ENCODE measurements at places on chromosomes 16 and 17.

DNA sequence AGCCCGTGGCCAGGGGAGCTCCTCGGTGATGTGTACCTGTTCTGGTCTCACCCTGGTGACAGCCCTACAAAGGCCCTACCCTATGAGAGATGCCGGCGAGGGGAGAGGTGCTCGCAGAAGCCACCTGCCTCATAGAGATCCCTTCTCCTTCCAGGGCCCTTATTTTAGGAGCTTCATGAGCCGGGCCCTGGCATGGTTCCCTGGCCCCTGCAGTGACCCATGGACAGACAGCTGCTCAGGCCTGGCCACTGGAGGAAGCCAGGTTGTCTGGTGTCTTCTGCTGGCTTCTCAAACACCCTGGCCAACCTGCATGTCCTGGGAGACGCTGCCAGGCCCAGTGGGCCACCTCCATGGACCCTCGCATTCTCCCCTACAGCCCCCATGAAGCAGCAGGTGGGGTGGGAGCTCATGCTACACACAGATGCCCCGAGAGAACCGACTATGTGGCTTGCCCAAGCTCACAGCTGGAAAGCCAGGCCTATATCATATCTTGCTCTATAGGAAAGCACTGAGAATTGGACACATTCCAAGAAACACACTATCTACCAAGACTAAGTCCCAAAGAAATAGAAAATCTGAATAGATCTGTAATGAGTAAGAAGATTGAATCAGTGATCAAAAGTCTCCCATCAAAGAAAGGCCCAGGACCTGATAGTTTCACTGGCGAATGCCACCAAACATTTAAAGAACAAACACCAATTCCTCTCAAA, 7.2 kb upstream of the AATK start:
- DNase-seq: no peak

DNA sequence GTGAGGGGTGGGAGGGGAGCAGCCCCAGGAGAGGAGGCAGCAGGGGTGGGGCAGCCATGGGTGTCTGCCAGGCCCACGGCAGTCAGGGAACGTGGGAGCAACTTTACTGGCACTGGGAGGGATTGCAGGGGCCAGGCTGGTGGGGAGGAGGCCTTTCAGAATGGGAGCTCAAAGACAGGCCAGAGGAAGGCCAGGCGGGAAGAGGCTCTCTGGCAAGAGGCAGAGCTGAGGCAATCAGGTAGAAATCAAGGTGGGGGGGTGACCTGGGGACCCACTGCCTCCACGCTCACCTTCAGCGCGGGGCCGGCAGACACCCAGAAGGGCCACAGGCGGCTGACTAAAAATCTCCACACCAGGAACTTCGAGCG, 11.9 kb upstream of the GSE1 start:
- DNase-seq: no peak

DNA sequence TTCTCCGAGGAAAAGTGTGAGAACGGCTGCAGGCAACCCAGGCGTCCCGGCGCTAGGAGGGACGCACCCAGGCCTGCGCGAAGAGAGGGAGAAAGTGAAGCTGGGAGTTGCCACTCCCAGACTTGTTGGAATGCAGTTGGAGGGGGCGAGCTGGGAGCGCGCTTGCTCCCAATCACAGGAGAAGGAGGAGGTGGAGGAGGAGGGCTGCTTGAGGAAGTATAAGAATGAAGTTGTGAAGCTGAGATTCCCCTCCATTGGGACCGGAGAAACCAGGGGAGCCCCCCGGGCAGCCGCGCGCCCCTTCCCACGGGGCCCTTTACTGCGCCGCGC, at the start of gene ERBB2:
TSS of gene ERBB2 (plus strand) at position 247 of the 330 bp plus-strand sequence. CDS start 175 bp downstream, outside the sequence.
- DNase-seq: peak; percentile 72

- DNase-seq: peak; percentile 95
These were observed 372.7 kb downstream of the SLC39A11 start for GRCh38 chr17:72719578-72720493.
